ENCODE measurements at places on chromosomes 3 and 15.

DNA sequence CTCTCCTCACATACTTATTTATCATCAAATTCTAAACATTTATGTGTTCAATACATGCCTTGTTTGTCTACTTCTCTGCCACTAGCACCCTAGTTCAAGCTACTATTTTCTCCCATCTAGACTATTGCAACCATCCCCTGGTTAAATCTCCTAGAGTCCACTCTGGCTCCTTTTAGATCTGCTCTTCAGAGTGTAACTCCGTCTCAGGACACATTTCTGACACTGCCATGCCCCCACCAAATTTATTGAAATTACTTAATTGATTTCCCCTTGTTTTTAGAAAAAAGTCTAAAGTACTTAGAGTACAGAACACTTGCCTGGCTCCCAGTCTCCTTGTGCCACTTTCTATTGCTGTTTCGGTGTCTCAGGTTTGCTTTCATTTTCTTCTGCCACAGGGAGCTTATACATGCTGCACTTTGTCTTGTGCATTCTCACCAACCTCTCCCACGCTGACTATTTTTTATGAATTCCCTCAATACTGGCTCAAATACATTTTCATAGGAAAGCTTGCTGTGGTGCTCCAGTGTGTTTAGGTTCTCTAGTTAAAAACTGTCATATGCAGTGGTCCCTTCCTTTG lies 792.3 kb downstream of the DIPK2A start:
- no peaks in the 10 kb centered on the region for H3K4me1 ChIP-seq
- no peak overlapping the region for H3K27ac ChIP-seq
- no peaks in the 10 kb centered on the region for H3K27me3 ChIP-seq
- no peak overlapping the region for H3K4me3 ChIP-seq

- no peak for DNase-seq
- no peaks in the 10 kb centered on the region for H3K27me3 ChIP-seq
- H3K4me1 ChIP-seq = no peaks in the 10 kb centered on the region
- no peak overlapping the region for H3K27ac ChIP-seq
- H3K36me3 ChIP-seq = no peaks in the 10 kb centered on the region
Observed at GRCh38 chr3:157782236-157782635, 279.0 kb upstream of the VEPH1 start.

DNA sequence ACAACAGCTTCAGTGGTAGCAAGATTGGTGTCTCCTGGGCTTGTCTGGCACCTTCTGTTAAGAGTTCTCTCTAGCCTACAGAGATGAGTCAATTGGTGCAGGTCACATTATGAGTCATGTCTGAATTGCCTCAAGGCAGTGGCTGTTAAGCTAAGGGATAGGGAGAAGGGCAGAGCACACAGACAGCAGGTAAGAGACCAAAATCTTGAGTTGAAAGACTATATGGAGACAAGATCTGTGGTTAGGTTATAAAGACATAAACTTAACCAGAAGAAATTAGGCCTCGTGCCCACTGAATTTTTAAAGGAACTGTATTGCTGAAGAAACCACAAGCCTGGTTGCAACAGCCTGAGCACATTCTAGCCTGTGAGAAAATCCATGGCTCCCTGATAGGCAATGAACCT lies 19.2 kb upstream of the KPNA1 start:
- H3K27me3 ChIP-seq = no peaks in the 10 kb centered on the region
- H3K4me3 ChIP-seq = no peak overlapping the region
- peaks cover 25% of the 10 kb centered on the region for H3K36me3 ChIP-seq
- H3K4me1 ChIP-seq = no peaks in the 10 kb centered on the region

GRCh38 chr3:134799393-134799792 lies 4.3 kb downstream of the EPHB1 start:
- DNase-seq = no peak
- H3K27ac ChIP-seq = no peak overlapping the region
- H3K27me3 ChIP-seq = no peaks in the 10 kb centered on the region
- no peak overlapping the region for H3K4me3 ChIP-seq
- H3K4me1 ChIP-seq = no peaks in the 10 kb centered on the region

DNA sequence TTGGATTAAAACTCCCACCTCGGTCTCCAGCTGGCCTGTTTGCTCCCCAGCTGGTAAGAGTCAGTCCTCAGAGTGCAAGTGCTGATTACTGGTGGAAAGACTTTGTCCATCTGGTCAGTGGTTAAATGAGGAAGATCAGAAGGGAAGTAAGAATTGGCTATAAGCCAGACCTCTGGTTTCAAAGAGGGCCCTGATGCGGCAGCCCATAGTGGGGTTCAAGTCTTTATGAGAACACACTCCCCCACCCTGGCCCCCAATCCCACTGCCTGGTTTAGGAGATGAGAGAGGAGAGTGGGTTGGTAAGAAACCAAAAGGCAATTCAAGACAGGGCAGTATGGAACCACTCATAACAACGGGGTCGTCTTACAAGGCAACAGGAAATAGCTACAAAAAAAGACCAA lies 65.0 kb downstream of the FRMD4B start:
- H3K36me3 ChIP-seq = no peaks in the 10 kb centered on the region
- H3K27me3 ChIP-seq = no peaks in the 10 kb centered on the region
- no peaks in the 10 kb centered on the region for H3K4me1 ChIP-seq
- H3K4me3 ChIP-seq = no peak overlapping the region
- no peak overlapping the region for H3K27ac ChIP-seq

- no peaks in the 10 kb centered on the region for H3K36me3 ChIP-seq
- H3K4me3 ChIP-seq = no peak overlapping the region
- H3K27me3 ChIP-seq = no peaks in the 10 kb centered on the region
- no peaks in the 10 kb centered on the region for H3K4me1 ChIP-seq
- no peak for DNase-seq
Observed at GRCh38 chr3:189914799-189915198, 205.9 kb downstream of the P3H2 start.

- no peak for DNase-seq
- H3K27ac ChIP-seq = no peak overlapping the region
- no peaks in the 10 kb centered on the region for H3K4me1 ChIP-seq
- no peaks in the 10 kb centered on the region for H3K36me3 ChIP-seq
- no peaks in the 10 kb centered on the region for H3K27me3 ChIP-seq
- no peak overlapping the region for H3K4me3 ChIP-seq
Observed at GRCh38 chr3:23932571-23932970, 12.5 kb upstream of the NR1D2 start.

DNA sequence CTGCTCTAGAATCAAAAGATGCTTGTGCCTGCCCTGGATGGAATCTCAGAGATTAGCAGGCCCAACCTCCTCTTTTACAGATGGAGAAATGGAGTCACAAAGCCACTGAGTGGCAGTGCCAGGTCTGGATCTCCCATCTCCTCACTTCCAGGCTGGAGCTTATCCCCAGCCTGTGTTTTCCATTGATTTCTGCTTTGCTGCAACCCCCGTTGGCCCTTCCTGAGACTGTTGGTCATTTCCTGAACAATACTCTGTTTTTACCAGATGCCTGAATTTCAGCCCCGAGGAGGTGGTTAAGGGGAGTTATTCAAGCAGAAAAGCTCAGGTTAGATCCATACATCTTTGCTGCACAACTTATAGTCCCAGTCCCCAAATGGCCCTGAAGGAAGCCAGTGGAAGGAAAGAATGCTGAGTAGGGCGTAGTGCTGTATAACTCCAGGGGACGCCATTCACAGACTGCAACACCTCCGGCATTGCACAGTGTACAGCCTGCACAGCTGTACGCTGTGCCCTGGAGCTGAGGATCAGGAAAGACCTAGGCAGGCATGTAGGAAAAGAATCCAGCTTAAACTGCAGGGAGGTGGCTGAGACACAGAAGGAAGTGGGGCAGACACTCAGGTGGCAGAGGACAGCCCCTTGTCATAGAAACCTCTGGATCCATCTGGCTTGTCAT lies 77.5 kb downstream of the RPLP1 start:
- no peak overlapping the region for H3K27ac ChIP-seq
- no peak overlapping the region for H3K4me3 ChIP-seq
- H3K4me1 ChIP-seq = no peaks in the 10 kb centered on the region
- H3K27me3 ChIP-seq = no peaks in the 10 kb centered on the region

DNA sequence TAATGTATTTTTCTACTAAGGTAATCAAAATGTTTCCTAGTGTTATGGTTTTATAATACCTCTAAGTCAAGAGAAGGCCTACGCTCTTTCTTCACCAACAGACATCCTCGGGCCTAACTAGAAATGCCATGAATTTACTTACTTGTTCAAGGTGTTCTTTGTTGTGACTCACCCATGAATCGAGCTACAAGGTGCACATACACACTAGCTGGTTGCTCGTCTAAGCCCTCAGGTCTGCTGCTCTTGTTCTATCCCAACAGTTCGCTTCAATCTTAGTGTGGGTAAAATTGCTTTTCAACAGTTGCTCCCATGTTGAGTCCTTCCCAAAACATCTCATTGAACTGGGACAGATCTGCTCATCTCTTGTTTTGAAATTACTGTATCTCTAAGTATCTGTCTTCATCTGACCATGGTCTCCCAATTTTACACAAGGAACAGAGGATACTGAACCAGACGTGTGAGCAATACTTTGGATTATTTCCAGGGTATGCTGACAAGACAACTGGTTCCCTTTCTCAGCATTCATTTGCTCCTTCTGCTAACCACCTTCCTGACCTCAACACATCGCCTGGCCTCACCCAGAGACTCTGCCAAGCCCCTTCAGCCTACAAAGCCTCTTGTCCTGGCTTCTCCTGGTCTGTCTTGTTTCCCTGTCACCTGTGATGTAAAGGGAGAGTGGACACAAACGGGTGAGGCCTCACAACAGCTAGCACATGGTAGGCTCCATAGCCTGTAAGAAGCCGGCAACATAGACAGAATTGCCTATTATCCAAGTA lies 84.2 kb downstream of the NEDD4 start:
- no peak overlapping the region for H3K4me3 ChIP-seq
- no peaks in the 10 kb centered on the region for H3K4me1 ChIP-seq
- H3K27ac ChIP-seq = no peak overlapping the region
- H3K27me3 ChIP-seq = no peaks in the 10 kb centered on the region
- no peak for DNase-seq

GRCh38 chr3:89699229-89699628 lies 591.8 kb downstream of the EPHA3 start:
- no peak for DNase-seq
- H3K36me3 ChIP-seq = no peaks in the 10 kb centered on the region
- no peaks in the 10 kb centered on the region for H3K27me3 ChIP-seq
- no peak overlapping the region for H3K4me3 ChIP-seq
- H3K27ac ChIP-seq = no peak overlapping the region
- no peaks in the 10 kb centered on the region for H3K4me1 ChIP-seq

- no peaks in the 10 kb centered on the region for H3K27me3 ChIP-seq
- H3K27ac ChIP-seq = no peak overlapping the region
- H3K4me3 ChIP-seq = no peak overlapping the region
- DNase-seq = no peak
- peaks cover 10% of the 10 kb centered on the region for H3K36me3 ChIP-seq
- no peaks in the 10 kb centered on the region for H3K4me1 ChIP-seq
Observed at GRCh38 chr3:112587336-112587735, 25.5 kb downstream of the SLC35A5 start.

DNA sequence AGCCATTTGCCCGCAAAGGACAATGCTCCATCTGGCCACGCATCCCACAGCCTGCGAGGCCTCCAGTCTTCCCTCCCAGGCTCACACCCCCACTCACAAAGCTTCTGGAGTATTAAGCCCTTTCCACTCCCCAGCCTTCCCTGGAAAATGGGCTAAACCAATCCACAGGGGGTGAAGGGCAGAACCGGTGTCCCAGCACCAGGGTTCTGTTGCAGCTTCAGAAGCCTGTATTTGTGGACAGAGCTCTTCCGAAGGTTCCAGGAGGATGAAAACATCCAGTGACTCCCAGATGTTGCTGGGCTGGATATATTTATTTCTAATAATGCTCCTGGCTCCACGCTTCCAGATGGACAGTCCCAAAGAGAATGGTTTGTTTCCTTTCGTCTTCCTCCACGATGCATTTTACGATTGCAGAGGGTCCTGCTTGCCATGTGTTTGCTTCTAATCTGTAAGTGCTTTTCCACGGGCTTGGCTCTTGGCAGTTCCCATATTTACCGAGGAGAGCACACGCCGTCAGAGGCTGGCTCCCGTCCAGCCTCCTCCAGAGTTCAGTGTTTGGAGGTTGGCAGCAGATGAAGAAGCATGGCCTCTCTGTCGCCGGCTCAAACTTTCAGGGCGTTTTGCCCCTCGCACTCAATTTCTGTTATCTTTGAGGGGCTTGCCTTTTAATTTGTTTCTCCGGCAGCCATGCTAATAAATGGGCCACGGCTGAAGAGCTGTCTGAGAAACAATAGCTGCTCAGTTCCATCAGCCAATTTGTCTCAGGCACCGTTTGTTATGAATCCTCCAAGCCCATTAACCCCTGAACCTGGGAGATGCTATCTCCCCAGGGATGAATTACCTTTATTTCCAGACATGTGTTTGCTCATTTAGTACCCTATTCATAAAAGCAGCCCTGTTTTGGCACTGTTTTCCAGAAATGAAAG lies 367.9 kb upstream of the PROK2 start:
- no peaks in the 10 kb centered on the region for H3K4me1 ChIP-seq
- no peaks in the 10 kb centered on the region for H3K27me3 ChIP-seq
- no peak overlapping the region for H3K4me3 ChIP-seq
- no peak overlapping the region for H3K27ac ChIP-seq
- no peaks in the 10 kb centered on the region for H3K36me3 ChIP-seq

GRCh38 chr15:85906640-85907039 lies 111.9 kb upstream of the KLHL25 start:
- H3K4me1 ChIP-seq = no peaks in the 10 kb centered on the region
- H3K4me3 ChIP-seq = no peak overlapping the region
- H3K36me3 ChIP-seq = no peaks in the 10 kb centered on the region

DNA sequence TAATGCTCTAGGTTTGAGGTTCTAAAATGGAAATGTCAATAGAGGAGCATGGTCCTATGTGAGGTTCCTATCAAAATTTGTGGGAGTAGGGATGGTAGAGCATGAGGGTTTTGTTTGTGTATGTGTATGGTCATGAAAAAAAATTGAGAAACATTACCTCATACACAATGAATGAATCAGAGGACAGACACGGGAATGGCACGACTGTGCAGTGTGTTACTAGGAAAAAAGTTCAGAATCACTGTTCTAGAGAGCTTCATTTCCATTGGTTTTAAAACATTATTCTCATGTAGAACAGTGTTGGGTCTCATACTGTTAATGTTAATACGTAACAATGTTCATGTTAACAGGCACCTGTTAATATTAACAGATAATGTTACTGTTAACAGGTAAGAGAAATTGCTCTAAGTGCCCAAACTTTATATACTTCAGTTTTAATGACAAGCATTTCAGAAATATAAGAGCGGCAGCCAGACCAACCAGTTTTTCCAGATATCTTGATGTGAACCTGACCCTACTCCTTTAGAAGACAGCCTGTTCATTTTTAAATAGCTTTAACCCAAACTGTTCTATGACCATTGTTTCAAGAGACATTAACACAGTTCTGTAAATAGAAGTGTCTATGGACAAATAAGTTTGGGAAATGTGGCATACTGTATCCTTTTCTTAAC lies 48.0 kb downstream of the SLC15A2 start:
- H3K4me3 ChIP-seq = no peak overlapping the region
- no peak for DNase-seq
- H3K36me3 ChIP-seq = no peaks in the 10 kb centered on the region

DNA sequence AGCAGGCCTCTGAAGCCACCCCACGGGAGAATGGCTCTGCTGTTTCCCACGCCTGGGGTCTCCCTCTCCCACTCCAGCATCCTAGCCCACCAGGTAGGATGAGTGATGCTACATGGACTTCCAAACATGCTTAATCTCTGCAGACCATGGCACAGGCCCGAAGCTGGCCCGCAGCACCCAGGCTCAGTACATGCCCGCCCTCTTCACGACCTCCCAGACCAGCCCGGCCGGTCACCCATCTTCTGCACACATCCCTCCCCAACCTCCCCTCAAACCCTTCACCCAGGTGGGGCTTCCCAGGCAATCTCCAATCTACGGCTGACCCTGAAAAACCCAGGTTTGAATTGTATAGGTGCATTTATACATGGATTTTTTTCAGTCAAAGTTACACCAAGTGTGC lies 264.0 kb downstream of the TJP1 start:
- no peak overlapping the region for H3K4me3 ChIP-seq
- no peak overlapping the region for H3K27ac ChIP-seq
- no peaks in the 10 kb centered on the region for H3K36me3 ChIP-seq

GRCh38 chr15:38255690-38256089 lies 3.1 kb downstream of the SPRED1 start:
- no peak for DNase-seq
- no peaks in the 10 kb centered on the region for H3K36me3 ChIP-seq
- H3K27ac ChIP-seq = no peak overlapping the region
- no peaks in the 10 kb centered on the region for H3K27me3 ChIP-seq
- H3K4me3 ChIP-seq = no peak overlapping the region

All from naive thymus-derived CD4-positive, alpha-beta T cell (primary cell).